ENCODE measurements at places on chromosomes 7 and 10. TPM values are rescaled to one million over a fixed set of nuclear protein-coding genes. Genes with fewer than 3 reads are reported as not detected.

DNA sequence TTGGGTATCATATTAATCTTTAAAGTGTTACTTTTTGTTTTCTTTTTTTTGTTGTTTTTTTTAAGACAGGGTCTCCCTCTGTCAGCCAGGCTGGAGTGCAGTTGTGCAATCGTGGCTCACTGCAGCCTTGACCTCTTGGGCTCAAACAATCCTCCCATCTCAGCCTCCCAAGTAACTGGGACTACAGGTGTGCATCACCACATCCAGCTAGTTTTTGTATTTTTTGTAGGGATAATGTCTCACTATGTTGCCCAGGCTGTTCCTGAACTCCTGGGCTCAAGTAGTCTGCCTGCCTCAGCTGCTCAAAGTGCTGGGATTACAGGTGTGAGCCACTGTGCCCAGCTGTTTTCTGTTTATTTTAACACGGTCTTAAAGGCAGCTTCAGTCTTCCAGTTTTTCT, 23.3 kb downstream of the KMT2E start:
- no peak for DNase-seq

GRCh38 chr7:33842150-33842549, 63.2 kb upstream of the BMPER start:
- DNase-seq = no peak

GRCh38 chr10:114870486-114870885, 48.9 kb downstream of the FHIP2A start:
- DNase-seq = no peak

- no peak for DNase-seq
Observed at GRCh38 chr7:3380034-3380433, 79.0 kb downstream of the SDK1 start.

GRCh38 chr7:42046483-42046882, 190.5 kb downstream of the GLI3 start:
- DNase-seq = no peak

DNA sequence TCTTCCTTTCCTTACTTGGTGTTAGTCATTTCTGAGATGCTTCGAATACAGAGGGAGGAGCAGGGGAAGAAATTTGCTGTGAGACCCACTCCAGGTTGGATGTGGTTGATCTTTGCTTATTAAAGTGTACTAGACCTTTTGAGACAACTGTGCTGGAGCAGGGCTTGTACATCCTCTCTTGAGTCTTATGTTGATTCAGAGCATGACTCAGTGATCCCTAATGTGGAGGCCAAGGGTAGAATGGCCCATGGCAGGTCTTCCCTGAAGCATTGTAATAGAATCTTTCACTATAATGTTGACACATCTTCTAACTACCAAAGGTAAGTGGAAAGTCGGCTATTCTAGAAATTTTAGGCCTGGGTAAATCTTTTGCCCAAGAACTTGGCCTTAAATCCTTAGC, 17.0 kb upstream of the SFR1 start:
- DNase-seq = no peak

DNA sequence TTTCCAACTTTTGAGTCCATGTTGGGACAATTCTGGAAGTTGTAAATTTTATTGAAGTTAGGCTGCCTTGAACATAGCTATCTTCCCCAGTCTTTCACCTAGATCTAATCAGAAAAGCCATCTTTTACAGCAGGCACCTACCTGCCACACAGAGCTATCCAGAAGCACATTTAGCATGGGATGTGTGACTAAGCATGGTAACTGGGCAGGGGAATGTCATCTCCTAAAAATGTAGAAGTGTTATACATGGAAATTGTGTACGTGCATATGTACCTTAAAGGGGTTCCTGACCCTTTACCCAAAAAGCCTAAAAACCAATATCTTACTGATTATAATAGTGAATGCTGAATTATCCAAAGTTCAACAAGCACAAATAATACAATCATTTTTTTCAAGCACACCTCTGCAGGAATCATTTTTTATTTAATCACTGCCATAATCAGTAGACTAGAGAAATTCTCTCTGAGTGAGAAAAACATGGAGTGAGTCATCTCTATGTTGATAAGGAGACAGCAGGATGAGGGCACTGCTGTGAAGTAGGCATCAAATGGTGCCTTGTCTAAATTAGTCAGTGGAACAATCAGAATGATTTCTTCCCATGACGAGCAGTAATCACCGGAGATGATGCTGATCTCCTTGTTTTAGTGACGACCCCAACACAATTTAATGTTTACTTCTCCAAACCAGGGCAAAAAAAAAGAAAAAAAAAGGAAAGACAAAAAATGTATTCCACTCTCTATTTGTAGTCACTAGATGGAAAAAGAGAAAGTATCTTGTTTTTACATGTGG, 75.9 kb downstream of the SORBS1 start:
- no peak for DNase-seq

GRCh38 chr7:35370687-35371086, 116.8 kb upstream of the TBX20 start:
- no peak for DNase-seq

- DNase-seq = no peak
Observed at GRCh38 chr7:5428478-5429252, 5.0 kb upstream of the TNRC18 start.

- DNase-seq = no peak
Observed at GRCh38 chr10:13734151-13734550, 147.4 kb downstream of the PRPF18 start.

GRCh38 chr7:100803398-100804161, 23.7 kb downstream of the EPHB4 start:
- no peak for DNase-seq

GRCh38 chr7:102096706-102097427, 189.8 kb upstream of the SH2B2 start:
- no peak for DNase-seq

GRCh38 chr10:103690281-103690680, 165.1 kb downstream of the SH3PXD2A start:
- DNase-seq = no peak

GRCh38 chr10:24008164-24009091, 200.5 kb upstream of the KIAA1217 start:
- no peak for DNase-seq

GRCh38 chr7:111363099-111363498, 199.2 kb downstream of the IMMP2L start:
- no peak for DNase-seq

DNA sequence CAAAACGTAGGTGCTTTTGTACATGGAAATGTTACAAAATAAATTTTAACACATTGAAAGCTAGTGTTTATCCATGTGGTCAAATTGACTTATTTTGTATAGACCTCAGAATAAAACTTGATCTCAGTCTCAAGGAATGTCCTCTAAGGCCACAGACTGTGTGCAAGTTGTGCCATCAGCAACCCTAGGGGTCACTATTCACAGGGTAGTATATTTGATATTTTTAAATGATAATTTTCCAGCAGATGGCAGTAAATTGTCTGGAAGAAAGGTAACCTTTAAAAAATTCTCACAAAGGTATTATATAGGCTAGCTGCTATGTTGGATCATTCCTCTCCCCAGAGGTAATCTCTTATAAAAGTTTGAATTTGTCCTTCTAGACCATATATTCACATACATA, 12.9 kb upstream of the SNX10 start:
- no peak for DNase-seq

GRCh38 chr7:42843205-42843800, 68.6 kb downstream of the C7orf25 start:
- no peak for DNase-seq

DNA sequence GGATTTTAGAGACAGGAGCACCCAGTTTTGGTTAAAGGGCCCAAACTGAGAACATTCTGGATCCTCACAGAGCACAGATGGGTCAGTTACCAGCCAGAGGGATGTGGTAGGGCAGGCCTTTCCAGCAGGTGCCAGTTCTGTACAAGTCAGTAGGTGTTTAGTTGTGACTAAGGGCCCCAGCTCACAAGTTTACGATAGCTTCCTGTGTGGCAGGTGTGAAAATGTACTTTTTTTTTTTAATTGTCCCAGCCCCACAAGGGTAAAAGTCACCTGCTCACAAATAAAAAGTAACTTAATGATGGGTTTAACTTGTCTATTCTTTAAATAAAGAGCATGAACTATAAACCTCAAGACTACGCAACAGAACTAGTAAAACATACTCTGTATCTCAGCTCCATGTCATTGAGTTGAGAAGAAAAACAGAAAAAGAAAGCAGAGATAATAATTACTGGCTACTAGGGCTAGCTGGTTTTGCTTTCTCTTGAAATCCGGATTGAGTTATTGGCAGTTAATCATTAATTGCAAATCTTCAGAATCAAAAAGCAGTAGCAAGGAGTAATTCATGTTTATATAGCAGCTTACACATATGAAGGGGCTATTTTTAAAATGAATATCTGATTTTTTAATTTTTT, 15.4 kb downstream of the NFE2L3 start:
- DNase-seq = no peak

- DNase-seq = no peak
Observed at GRCh38 chr7:151122796-151123157, 36.5 kb downstream of the AGAP3 start.

- DNase-seq = no peak
Observed at GRCh38 chr7:123677061-123677715, 21.5 kb downstream of the LMOD2 start.

GRCh38 chr10:110643653-110644597, at the start of gene RBM20:
TSS of gene RBM20 (plus strand) at chr10:110644336. CDS start at chr10:110644455, 119 bp downstream.
- DNase-seq = no peak

DNA sequence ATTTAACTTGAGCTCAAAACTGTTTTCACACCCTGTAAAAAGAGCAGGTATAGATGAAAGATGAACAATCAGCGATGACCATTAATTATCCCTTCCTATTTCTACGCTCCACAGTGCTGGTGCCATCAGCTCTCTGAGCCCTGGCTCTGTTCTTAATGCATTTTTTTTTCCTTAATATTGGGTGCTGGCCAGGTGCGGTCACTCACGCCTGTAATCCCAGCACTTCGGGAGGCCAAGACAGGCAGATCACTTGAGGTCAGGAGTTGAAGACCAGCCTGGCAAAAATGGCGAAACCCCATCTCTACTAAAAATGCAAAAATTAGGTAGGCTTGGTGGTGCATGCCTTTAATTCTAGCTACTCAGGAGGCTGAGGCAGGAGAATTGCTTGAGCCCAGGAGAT, 4.2 kb downstream of the STEAP4 start:
- DNase-seq = no peak

DNA sequence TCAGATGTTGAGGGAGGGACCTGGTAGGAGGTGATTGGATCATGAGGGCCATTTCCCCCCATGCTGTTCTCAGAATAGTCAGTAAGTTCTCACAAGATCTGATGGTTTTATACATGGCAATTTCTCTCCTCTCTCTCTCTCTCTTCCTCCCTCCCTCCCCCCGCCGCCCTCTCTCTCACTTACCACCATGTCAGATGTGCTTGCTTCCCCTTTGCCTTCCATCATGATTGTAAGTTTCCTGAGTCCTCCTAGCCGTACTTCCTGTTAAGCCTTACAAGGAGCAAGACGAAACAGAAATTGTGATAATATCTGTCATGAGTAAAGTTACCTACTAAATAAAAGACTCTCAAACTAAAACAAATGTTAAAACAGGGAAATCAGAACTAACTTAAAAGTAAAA, 19.9 kb upstream of the GPR141 start:
- no peak for DNase-seq

- DNase-seq = no peak
Observed at GRCh38 chr7:97623333-97623732, 108.6 kb upstream of the TAC1 start.

DNA sequence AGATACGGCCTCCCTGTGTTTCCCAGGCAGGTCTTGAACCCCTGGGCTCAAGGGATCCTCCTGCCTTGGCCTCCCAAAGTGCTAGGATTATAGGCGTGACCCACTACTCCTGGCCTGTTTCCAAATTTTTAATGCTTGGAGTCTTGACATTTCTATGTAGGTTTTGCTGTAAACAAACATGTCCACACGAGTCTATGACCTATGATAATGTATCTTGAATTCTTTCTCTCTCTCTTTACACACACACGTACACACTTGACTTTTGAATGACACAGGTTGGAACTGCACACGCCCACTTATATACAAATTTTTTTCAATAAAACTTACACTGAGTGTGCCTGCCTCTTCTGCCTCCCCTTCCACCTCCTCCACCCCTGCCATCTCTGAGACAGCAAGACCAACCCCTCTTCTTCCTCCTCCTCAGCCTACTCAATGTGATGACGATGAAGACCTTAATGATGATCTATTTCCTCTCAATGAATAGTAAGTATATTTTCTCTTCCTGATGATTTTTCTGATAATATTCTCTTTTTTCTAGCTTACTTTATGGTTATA, 44.1 kb upstream of the LAMB1 start:
- no peak for DNase-seq

DNA sequence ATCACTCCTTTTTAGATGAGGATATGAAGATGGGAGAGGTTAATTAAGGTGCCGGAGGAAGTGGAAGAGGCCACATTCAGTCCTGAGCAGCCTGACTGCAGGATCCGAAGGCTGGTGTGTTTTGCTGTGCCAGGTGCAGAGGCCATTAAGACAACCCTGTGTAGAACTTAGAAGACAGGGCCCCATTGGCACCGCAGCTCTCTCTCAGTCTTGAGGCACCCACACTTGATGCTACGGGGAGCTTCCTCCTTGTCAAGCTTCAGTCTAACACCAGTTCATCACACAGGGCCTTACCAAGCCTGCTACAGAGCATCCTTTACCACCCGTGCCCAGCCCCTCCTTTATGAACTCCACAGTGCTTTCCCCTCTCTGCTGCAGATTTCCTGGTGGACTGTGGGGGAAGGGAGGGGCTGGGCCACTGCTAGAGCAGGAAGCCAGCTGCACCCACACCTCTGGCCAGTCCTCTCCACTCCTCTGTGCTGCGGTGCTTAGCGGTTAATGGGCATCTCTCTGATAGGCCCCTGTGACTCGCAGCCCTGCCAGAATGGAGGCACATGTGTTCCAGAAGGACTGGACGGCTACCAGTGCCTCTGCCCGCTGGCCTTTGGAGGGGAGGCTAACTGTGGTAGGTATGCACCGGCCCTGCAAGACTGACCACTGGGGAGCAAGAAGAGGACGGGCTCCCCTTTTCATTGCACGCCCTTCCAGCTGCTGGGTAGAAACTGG, 45.5 kb downstream of the VWA2 start:
- no peak for DNase-seq

DNA sequence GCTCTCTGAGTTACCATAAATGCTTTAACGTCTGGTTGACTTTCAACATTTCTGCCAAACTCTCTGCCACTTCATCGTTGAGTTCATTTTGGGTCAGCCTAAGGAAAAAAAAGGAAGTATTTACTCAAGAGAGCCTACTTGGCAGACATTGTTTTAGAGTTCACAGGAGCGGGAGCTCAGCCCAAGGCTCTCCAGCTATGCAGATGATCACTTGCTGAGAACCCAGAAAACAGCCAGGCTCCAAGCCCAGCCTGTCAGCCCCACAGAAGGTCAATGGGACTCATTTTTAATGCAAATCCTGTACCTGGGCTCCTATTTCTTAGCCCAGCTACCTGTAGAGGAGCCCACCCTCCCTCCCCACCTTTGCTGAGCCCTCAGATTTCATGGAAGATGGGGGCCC, 45.5 kb downstream of the NOD1 start:
- no peak for DNase-seq

GRCh38 chr7:23261843-23262452, 15.4 kb downstream of the GPNMB start:
- no peak for DNase-seq

The TAS2R4 gene
- 0.29 TPM for total RNA-seq

The CHAT gene
- not detected for total RNA-seq

The TLX1 gene
- not detected for total RNA-seq

The ASNS gene
- total RNA-seq = 5.5 TPM

The CYP17A1 gene
- total RNA-seq = not detected

The EPO gene
- total RNA-seq = not detected

The TMEM236 gene
- 0.48 TPM for total RNA-seq

The ERVW-1 gene
- not detected for total RNA-seq

The COL28A1 gene
- not detected for total RNA-seq

The GRK5 gene
- total RNA-seq = 54.7 TPM

The MOGAT3 gene
- total RNA-seq = not detected

The IKZF1 gene
- total RNA-seq = not detected

The PSMA2 gene
- 56.6 TPM for total RNA-seq

The ACHE gene
- 2.0 TPM for total RNA-seq

The GPC2 gene
- total RNA-seq = 3.2 TPM

The NDUFA5 gene
- total RNA-seq = 28.0 TPM

Data from glomerular endothelial cell (primary cell).